NCI-H1105 (cell line): ENCODE measurements at places on chromosomes 12 and 14.

DNA sequence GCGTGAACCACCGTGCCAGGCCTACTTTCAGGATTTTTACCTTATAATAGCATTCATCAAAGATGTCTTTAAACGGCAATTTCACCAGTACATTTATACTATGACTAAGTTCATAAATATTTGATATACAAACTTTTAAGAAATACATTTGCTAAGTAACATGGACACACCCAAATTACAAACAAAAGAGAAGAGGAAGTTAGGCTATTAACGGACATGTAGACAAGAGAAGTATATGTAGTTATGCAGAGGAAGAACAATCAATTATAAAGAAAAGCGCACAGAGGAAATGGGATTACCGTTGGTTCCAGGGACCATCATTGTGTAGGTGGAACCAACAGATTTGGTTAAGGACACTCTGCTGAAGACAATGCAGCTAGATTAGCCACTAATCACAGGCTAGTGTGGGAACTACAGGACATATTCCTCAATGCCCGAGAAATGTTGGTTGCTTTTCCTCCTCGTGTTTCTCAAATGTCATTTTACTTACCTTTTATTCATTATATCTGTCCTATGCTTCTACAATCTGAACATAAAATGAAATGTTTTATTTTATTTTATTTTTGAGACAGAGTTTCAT, 24.0 kb upstream of the PKP2 start:
- DNase-seq, result no peak

GRCh38 chr12:111011999-111012600, 91.7 kb upstream of the MYL2 start:
- DNase-seq, result no peak

GRCh38 chr14:103728721-103729120, 13.1 kb downstream of the ZFYVE21 start:
- peak; percentile 7 for DNase-seq

- DNase-seq, result no peak
These were observed 39.0 kb upstream of the ITPR2 start for GRCh38 chr12:26871985-26872384.

DNA sequence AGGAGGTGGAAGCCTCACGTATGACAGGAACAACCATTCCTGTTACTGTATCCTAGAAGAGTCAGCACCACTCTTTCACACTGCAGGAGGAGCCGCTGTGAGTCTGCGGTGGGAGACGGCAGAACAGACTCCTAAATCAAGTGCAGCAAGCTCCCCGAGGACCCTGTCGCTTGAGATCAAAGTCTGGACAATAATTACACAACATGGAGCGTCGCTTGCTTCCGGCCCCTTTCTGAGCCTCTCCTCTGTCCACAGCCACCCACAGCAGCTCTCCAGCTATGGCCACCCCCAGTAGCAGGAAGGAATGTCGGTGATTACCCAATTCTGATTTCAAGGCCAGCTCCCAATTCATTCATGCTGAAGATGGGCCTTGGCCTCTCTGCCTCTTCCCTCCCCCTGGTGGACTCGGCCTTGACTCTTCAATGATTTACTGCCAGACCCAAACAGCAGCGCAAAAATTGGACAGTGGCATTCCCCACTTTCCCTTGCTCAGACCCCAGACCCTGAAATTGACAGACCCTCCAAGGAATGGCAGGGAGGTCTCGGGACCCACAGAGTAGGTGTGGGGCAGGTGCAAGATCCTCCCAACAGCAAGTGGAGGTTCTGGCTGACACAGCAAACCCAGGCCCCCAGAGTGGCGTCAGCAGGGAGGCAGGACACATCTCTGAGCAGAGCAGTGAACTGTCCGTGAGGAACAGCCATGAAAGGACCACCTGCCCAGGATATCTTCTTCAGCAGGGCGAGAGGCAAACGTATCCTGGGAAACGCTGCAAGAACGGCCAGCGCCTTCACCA, 272.7 kb upstream of the DIO3 start:
- DNase-seq, result no peak

DNA sequence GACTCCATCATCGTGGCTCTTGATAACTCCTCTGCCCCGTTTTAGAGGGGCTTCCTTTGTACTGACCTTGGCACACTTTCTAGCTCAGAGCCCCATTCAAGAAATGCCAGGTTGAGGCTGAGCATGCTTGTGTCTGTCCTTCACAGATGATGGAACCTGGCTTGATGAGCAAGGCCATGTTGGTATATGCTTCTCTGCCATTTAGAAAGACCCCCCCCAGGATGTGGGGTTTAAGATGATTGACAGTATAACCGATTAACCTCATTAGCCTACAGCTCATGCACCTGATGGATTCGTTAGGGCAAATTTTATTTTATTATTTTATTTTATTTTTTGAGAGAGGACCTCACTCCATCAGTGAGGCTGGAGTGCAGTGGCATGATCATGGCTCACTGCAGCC, 21.0 kb downstream of the BATF start:
- no peak for DNase-seq

DNA sequence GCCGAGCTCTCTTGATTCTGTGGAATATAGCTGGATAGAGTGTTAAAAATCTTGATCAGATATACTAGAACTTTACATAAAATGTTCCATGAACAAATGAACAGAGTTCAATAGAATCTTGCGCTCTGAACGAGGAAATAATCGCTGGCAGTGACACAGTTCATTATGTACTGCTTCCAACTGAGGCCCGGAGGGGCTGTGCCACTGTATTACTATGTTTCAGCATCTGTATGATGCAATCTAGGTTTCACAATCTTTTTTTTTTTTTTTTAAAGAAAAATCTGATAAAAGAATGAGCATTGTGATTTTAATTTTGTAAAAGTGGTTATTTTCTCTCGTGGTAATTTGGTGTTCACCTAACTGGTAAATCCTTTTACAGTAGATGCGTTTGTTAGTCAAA, 77.2 kb downstream of the FERMT2 start:
- DNase-seq, result no peak

DNA sequence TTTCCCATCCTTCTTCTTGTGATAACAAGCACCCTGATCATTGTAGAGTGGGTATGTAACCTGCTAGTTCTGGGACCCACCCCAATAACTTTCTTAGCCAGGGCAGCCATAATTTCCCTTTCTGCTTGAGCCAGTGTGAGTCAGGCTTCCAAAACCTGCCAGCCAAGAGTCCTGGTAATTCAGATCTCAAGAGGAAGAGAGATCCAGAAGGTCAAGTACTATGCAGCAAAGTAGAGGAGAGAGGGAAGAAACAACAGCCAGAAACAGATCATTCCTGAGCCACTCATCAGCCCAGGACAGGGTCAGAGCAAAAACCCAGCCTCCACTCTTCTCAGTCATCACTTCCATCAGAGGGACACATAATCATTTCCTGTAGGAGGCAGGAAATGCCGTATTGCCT, 182.0 kb downstream of the DICER1 start:
- no peak for DNase-seq

DNA sequence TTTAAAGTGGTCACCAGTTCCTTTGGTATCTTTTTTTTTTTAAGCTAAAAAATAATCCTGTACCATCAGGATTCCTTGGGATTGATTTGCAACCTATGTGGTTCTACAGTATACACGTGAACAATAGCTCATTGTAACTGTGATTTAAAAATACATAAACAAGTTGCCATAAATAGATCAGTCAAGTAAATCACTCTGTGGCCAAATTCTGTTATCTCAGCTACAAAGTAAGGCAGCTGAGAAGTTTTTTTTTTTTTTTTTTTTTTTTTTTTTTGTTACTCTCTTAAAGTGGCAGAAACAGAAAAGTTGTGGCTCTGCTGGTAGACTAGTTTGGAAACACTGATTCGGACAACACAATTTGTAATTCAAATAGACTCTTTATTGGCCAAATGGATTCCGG, 104.5 kb downstream of the PRICKLE1 start:
- DNase-seq, result no peak

- no peak for DNase-seq
These were observed 51.0 kb upstream of the PRB2 start for GRCh38 chr12:11446372-11446771.

GRCh38 chr12:132021031-132021871, 71.5 kb downstream of the EP400 start:
- DNase-seq, result no peak

GRCh38 chr12:130947028-130947613, 6.6 kb upstream of the ADGRD1 start:
- no peak for DNase-seq

DNA sequence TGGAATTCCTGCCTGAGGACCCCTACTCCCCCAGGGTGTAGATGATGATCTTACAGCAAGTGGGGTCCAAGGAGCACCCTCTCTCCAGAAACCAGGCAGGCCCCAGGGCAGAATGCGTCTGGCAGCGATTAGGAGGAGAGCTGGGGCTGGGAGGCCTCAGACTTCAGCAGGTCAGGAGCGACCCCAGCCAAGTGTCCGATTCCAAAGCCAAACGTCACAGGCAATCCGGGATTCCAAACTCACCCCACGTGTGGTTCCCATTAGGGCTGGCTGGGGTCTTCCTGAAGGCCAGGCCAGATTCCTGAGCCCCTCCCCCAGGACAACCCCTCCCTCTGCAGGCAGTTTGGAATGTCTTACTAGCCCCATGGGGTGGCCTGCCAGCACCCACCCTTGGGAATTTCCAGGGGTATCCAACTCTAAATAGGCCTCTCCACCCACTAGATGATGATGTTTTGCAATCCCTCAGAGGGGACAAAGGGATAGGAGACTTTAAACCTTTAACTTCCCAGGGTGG, 17.3 kb upstream of the FIGNL2 start:
- DNase-seq, result no peak

GRCh38 chr12:16606201-16606849, 363 bp upstream of the LMO3 start:
- peak; percentile 49 for DNase-seq

DNA sequence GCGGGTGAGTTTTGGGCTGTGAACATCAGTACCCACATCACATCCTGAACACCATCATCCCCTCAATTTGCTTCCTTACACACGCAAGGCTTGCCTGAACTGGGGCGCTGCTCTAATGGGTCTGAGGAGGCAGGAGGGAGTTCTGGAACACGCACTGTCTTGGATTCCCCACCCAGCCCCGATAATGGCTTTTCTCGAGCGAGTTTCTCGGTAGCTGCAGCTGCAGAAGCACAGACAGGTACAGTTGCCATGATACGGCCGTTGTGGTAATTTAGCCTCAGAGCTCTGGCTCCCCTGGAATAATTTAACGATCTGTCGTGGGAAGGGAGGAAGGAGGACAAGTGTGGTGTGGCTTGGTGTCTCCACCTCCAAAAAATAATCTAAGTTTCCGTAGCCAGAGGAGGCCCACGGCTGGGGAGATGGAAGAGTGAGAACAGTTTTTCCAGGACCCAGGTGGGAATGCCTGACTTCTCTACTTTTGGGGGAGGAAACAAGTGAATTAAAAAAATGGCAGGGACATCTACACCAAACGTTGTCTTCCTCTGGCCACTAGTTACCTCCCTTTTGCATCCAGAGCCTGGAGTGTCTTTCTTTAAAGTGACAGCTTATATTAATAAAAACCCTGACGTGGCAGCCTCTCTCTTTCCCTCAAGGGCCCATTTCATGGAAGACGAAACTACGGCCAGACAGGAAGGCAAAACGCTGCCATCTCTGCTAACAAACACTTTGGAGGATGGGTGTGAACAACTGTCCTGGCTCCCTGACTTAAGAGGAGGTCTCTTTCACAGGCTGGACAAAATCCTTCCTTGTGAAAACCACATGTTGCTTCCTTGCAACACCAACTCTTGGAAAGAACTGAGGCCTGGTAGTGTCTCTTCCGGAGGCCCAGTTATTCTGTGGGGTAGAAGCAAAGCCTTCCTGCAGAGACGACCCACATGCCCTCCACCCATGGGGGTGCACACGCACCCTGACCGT, 84.8 kb downstream of the RBM19 start:
- peak; percentile 41 for DNase-seq

DNA sequence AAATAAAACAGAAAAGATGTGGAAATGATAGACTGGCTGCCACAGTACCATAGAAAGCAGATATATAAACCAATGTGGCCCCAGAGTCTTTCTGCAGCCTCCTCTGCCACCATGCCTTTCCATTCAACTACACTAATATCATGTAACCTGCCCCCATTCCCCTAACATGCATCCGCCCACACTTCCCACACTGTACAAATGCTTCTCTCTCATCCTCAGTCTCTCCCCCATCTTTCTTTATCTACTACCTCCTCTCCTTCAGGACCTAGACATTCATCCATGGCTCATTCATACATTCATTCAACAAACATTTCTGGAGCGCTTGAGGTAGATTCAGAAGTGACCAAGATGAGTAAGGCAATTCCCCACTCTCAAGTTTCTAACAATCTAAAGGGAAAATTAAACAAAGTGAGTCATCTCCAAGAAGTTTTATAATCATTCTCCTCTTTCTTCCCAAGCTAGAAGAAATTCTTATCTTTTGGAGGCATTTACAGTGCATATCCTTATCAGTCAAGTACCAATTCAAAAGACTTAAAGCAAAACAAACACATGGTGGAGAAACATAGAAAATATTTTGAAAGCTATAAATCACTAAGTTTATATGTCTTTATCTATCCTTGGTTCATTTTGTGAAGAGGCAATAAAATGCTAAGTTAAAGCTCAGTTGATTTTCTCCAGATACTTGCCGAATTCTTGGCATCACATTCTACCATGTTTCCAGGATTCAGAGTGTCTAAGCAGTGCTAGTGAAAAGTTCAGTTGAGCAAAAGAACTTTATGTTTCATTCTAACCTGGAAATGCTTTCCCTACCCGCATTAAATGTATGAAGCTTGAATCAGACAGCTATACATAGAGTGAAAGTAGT, 70.5 kb upstream of the FRMD6 start:
- no peak for DNase-seq

DNA sequence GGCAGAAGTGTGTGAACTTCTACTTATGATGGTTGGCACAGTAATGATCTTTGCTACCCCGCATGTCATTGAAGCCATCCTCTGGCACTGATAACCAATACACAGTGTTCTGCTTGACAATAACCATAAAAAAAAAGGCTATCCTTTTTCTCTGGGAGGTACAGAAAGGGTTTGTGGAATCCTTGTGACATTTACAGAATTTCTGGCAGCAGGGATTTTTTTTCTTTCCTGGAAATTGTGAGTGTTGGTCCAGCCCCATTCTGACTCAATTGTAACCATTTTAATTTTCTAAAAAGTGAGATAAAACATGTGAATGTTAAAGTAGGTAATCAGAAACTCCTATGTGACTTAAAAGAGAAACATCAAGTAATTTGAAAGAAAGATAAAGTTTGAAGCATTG, 943.8 kb downstream of the TMTC2 start:
- DNase-seq, result no peak

- DNase-seq, result no peak
These were observed 42.1 kb upstream of the CFAP54 start for GRCh38 chr12:96447256-96447655.

DNA sequence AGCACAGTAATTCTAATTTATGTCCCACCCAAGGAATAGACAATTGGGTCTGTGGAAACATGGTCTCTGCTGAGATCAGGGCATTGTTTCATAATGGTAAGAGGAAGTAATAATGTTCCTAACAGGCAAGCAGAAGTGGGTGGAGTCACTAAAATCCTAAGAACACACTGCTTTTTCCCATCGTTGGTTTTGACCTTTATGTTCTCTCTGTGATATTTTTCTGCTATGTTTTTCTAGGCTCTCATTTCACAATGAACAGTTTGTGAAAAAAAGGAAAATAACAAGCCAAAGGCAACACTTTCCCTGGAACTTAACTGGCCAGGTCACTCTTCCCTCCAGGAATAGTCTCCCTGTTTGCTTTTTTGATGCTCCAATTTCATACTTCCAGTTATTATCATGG, 80.6 kb upstream of the OVCH1 start:
- DNase-seq, result no peak

- DNase-seq, result no peak
These were observed 30.5 kb upstream of the SLC15A5 start for GRCh38 chr12:16307856-16308475.

GRCh38 chr12:8696442-8697090, 1.2 kb upstream of the RIMKLB start:
- no peak for DNase-seq
